ENCODE measurements at places on chromosomes 16 and 17.

DNA sequence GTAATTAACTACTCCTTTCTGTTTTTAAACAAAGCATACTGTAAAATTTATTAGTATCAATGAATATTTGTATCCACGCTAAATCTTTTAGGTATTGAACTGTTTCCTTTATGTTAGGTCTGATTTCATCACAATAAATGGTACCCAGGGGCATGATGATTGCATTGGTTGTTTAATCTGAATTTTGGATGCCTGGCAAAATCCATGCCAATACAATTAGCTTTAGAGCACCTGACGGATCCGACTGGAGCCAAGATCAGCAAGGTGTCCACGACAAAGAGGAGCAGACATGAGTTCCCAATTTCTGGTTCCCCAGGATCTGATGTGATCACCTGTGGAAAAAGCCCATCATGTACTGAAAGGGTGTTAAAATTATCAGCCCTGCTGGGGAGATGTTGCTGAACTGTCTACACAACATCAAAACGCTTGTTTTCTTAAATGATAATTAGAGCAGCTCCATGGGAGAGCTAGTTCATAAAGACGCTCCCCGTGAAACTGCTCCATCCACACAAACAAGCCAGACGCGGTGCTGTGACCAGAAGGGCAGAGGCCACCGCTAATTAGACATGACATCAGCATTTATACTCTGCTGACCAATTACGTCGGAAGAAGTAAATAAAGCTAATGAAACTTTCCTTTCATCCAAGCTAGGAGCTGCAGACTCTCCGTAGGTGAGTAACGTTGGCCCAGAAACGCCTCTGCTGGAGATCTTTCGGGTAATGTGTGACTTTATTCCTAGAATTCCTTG lies 151.7 kb downstream of the CPPED1 start:
- no peak for DNase-seq

GRCh38 chr16:55297910-55298479 lies 26.0 kb upstream of the IRX6 start:
- no peak for DNase-seq

GRCh38 chr17:32970281-32970680 lies 21.4 kb upstream of the SPACA3 start:
- peak; percentile 14 for DNase-seq

DNA sequence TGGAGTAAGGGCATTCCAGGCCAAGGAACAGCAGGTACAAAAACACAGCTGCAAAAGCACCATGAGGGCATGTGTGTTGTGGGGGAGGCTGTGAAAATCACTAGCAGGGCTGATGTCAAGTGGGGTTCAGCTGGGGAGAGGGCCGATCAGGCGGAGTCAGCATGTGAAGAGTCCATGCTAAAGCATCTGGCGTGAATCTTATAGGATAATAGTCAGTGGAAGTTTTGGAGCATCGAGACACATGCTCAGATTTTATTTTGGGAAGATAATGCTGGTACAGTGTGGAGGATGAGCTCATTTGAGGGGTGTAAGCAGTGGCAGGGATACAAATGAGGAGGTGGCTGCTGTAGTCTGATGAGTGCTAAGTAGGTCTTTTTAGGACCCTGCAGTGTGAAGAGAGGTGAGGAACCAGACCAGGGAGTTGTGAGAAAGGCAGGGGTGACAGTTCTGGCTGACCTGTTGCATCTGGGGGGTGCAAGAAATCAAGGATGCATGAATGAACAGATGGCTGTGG lies 30.3 kb downstream of the MMD start:
- DNase-seq = no peak

- no peak for DNase-seq
These were observed 11.0 kb upstream of the C16orf74 start for GRCh38 chr16:85761861-85762260.

- no peak for DNase-seq
These were observed 1.6 kb downstream of the FLOT2 start for GRCh38 chr17:28895794-28896447.

All from T-helper 2 cell (primary cell).